CD4-positive, CD25-positive, alpha-beta regulatory T cell (primary cell): ENCODE measurements at places on chromosomes 4 and X. TPM values are rescaled to one million over a fixed set of nuclear protein-coding genes. Genes with fewer than 3 reads are reported as not detected.
A peak's percentile ranks its signal among the peaks of the same experiment; 100 is the strongest.

Gene UGT2A3
- total RNA-seq, result not detected

- H3K27ac ChIP-seq, result no peak overlapping the region
- no peaks in the 10 kb centered on the region for H3K27me3 ChIP-seq
- no peaks in the 10 kb centered on the region for H3K36me3 ChIP-seq
- DNase-seq, result no peak
Measured at GRCh38 chr4:7159923-7160322, 32.4 kb upstream of the SORCS2 start.

DNA sequence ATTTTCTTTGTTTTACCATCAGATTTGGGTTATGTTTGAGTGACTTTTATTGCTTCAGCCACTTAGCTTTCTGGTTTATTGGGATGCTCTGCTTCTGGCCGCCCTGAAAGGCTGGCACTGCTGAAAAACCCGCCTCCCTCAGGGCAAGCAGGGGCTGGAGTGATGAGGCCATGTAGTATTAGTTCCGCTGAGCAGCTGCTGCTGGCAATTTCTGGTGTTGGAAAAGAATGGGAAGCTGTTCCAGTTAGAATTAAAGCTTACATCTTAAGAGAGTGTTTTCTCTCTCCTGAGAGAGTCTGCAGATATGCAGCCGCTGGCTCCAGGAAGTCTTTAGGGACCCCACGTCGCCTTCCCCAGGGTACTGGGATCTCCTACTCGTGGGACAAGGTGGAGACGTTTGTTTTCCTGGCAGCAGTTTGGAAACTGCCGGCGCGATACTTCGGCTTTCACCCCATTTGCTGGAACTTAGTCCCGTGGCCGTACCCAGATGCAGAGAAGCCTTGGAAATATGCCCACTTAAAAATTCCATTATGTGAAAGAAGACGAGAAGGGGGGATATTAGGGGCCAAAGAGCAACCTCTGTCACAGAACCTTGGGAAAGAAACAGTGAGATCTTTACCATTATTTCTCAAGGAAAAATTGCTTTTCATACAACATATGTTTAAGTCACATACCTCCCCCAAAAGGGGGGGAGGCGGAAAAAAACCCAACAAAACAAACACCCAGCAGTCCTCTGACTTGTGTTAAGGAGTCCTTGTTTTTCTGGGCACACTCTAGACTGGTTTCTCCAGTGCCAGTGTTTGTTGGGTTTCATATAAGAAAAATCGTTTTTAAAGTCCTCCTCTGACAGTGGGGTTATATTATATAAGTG, 72.6 kb downstream of the TMEM131L start:
- no peak for DNase-seq
- peaks cover 85% of the 10 kb centered on the region for H3K4me1 ChIP-seq
- no peaks in the 10 kb centered on the region for H3K27me3 ChIP-seq
- H3K4me3 ChIP-seq, result no peak overlapping the region

DNA sequence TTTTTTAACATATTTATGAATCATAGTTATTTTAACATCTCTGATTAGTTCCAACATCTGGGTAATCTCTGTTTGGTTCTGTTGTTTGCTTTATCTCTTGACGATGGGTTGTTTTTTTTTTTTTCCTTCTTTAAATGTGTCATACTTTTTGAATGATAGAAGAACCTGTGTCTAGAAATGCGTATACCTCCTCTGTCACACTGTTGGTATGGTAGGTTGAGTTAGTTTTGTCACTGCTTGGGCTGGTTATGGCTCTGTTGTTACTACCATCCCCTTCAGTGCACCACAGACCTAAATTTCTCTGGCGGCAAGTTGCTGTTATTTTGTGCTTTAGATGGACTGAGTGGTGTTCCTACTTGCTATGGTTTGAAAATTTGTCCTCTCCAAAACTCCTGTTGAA, 16.8 kb downstream of the STIM2 start:
- H3K4me3 ChIP-seq, result peak overlapping the region; percentile 75
- H3K27ac ChIP-seq, result peak overlapping the region; percentile 80
- no peaks in the 10 kb centered on the region for H3K27me3 ChIP-seq
- H3K36me3 ChIP-seq, result no peaks in the 10 kb centered on the region

GRCh38 chrX:46354481-46354880, 190.7 kb downstream of the ZNF674 start:
- H3K36me3 ChIP-seq, result no peaks in the 10 kb centered on the region
- no peaks in the 10 kb centered on the region for H3K4me1 ChIP-seq
- DNase-seq, result no peak
- H3K27ac ChIP-seq, result no peak overlapping the region
- no peak overlapping the region for H3K4me3 ChIP-seq

DNA sequence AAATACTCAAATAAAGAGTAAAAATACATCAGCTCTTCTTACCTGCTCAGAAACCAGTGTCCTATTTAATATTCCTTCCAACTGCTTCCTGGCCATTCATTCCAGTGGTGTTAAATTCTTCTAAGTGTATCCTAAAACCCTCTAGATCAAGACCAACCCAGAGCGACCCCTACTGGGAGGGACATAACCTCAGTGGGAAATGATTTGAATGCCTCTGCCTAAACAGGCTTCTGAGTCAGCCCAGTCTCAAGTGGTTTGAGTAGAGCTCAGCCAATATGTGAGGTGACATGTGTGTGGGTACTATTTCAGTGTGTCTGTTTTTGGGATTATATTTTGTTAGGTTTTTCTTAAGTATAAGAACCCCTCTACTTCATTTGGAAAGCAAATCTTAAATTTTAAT, 133.6 kb upstream of the ARHGEF9 start:
- no peak overlapping the region for H3K4me3 ChIP-seq
- H3K36me3 ChIP-seq, result no peaks in the 10 kb centered on the region
- DNase-seq, result no peak
- H3K27ac ChIP-seq, result no peak overlapping the region
